Forelimb muscle (tissue), 1 donor: ENCODE measurements at places on chromosomes 4 and X. TPM values are rescaled to one million over a fixed set of nuclear protein-coding genes. Genes with fewer than 3 reads are reported as not detected.

GRCh38 chrX:48002319-48002718, 1.5 kb downstream of the ZNF182 start:
- no peak for DNase-seq

DNA sequence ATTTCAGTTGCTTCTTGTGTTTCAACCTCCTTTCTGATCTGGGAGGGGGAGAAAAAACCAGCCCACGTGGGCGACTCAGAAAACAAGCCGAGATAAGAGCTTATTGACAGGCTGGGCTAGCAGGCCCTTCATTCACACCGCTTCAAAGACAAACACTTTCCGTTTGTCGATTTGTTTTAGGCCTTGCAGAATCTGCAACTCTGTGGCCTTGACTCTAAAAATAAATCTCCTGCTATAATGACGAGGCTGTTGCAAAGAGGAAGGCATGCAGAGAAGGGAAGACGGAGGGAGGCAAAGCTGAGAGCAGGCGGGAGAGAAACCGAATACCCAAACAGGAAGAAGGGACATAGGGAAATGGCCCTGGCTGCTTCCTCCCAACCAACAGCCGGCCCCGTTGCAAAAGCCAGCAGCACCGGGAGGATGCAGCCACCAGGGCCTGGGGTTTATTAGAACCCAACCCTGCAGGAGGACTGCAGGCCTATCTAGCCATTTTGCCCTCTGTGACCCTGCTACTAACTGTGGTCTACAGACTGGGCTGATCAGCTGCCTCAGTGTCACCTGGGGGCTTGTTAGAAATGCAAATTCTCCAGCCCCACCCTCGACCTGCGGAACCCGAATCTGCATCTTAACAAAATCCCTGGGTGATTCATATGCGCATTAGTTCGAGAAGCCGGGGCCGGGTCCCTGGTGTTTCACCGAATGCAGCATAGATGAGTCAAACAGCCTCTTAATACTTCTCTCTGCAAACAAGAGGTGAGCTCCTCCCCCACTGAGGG, 325.5 kb downstream of the BCOR start:
- DNase-seq: no peak

- no peak for DNase-seq
Observed at GRCh38 chr4:147707892-147708672, 23.8 kb upstream of the ARHGAP10 start.

DNA sequence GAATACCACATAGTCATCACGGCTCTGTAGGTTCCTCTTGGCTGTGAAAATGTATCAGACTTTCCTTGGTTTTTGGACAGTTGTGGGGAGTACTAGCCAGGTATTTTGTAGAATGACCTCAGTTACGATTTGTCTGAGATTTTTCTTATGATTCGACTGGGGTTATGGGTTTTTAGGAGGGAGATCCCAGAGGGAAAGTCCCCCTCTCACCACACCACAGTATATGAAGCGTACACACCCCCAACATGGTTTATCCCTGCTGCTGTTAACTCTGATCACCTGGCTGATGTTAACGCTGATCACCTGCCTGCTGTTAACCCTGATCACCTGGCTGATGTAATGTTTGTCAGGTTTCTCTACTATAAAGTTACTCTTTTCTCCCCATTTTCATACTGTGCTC, 72.6 kb downstream of the ANAPC4 start:
- no peak for DNase-seq

- no peak for DNase-seq
Observed at GRCh38 chr4:84493092-84493850, 5.8 kb downstream of the NKX6-1 start.

Gene TSPAN7
- polyA plus RNA-seq: 122 TPM

Gene UGT2A1
- polyA plus RNA-seq: 0.09 TPM

Gene MAGEA2
- not detected for polyA plus RNA-seq
